ENCODE measurements at places on chromosomes 12 and 14. TPM values are rescaled to one million over a fixed set of nuclear protein-coding genes. Genes with fewer than 3 reads are reported as not detected.

DNA sequence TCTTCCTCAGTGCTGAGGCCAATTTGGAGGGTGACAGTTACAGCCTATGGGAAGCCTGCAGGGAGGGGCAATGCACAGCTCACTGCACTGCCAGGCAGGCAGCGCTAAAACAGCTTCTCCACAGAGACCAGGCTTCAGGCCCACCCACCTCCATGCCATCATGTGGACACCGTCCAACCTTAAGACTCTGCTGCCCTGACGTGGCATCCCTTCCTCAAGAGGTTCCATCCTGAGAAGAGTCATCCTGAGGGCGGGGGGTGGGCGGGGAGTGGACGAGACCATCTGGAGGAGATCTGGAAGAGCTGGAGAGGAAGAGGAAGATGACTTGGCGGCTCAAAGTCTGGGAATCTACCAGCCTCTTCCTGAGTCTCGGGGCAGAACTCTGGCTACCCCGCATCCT lies 8.4 kb upstream of the ACVRL1 start:
- no peak for DNase-seq
- H3K4me1 ChIP-seq: no peaks in the 10 kb centered on the region
- H3K36me3 ChIP-seq: no peaks in the 10 kb centered on the region
- H3K27ac ChIP-seq: no peak overlapping the region
- no peaks in the 10 kb centered on the region for H3K27me3 ChIP-seq
- no peak overlapping the region for H3K4me3 ChIP-seq

DNA sequence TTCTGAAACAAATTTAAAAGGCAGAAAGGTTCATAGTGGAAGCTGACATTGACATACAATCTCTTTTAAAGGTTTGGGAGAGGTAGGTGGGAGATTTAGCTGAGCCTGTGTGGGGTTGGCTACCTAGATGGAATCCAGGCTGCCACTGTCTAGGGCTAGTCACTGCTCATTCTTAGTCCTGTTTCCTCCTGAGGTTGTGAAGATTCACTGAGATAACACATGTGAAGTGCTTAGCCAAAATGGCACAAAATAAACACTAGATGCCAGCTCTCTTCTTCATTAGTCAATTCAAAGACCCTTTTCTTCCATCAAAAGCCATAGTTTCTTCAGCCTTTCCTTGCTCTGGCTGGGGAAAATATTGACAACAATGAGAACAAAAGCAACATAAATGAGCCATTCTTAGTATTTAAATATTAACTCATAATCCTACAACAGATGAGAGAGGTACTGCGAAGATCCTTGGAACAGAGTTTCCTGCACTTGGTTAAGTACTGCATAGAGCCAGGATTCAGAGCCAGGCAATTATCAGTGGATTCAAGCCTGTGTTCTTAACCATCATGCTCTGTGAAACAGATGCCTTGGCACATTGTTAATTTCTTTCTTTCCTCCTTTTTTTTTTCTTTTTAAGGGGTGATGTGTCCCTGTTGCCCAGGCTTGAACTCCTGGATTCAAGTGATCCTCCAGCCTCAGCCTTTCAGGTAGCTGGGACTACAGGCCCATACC lies 3.5 kb downstream of the MYF6 start:
- no peaks in the 10 kb centered on the region for H3K36me3 ChIP-seq
- H3K4me3 ChIP-seq: no peak overlapping the region
- no peak for DNase-seq
- no peaks in the 10 kb centered on the region for H3K4me1 ChIP-seq

DNA sequence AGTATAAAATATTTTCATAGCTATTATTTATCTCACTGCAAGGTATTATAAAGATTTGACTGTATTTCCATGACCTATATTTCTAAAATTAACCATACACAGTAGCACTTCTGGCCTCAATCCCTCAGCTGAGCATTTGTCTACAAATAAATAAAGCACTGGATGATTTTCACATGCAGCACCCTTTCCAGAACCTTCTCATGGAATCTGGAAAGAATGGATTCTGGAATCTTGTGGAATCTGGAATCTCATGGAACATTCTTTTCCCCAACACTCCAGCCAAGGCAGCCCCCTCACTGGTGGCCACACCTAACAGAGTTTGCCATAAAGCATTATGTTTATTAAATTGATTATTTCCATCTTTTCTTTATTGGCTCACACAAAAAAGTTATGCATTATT lies 199.2 kb downstream of the MSRB3 start:
- no peak for DNase-seq
- no peak overlapping the region for H3K27ac ChIP-seq
- H3K36me3 ChIP-seq: no peaks in the 10 kb centered on the region
- H3K27me3 ChIP-seq: no peaks in the 10 kb centered on the region

DNA sequence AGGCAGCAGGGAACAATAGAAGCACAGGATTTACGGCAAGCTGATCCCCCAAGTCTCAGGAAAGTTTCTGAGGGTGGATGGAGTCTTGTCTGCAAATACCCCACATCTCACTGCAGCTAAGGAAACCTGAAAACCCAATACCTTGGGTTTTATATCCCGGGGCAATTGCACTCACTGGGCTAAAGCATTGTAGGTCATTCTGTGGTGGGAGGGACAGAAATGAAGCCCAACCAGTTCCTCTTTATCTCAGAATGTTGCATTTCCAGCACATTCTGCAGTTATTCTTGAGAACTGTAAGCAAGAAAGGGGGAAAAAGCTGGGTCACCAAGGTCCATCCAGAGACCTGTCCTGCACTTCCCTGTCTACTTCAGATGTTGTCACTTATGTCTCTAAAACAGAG lies 39.8 kb downstream of the C12orf42 start:
- H3K36me3 ChIP-seq: no peaks in the 10 kb centered on the region
- DNase-seq: no peak
- no peaks in the 10 kb centered on the region for H3K27me3 ChIP-seq
- H3K27ac ChIP-seq: no peak overlapping the region
- H3K4me1 ChIP-seq: no peaks in the 10 kb centered on the region
- no peak overlapping the region for H3K4me3 ChIP-seq

DNA sequence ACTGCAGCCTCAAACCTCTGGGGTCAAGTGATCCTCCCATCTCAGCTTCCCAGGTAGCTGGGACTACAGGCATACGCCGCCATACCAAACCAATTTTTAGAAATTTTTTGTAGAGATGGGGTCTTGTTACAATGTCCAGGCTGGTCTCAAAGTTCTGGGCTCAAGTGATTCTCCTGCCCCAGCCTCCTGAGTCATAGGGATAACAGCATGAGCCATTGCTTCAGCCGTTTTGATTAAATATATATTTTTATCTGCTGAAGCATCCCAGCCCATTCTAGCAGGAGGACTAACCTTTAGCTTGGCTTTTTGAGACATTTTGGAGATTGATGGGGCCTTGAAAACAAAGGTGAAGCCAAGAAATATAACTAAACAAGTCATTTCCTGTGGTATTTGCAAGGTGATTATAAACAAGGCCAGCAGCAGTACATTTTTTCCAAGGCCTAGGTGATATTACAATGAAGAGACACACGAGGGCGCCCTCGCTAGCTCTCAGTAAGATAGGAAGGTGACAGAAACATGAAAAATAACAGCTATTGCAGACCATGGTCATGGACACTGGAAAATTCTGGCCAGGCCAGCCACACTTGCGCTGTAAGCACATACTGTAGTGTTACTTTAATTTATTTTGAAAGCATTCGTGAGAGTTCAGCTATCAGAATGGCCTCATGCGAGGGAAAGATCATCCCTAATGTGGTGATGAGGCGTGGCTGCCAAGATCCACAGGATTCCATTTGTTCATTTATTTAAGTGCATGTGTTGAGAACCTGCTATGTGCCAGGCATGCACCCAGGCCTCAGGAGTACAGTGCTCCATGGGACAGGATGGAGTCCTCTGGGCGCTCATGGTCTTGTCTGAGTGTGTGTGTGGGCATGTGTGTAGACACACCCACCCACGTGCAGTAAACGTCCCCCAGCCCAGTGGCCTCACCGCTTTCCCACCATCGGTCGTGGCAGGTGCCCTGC lies 63.5 kb downstream of the DGLUCY start:
- H3K27ac ChIP-seq: no peak overlapping the region
- H3K36me3 ChIP-seq: peaks cover 17% of the 10 kb centered on the region
- peak; percentile 92 for DNase-seq
- H3K4me1 ChIP-seq: no peaks in the 10 kb centered on the region
- no peak overlapping the region for H3K4me3 ChIP-seq
- no peaks in the 10 kb centered on the region for H3K27me3 ChIP-seq

Gene WDHD1
- total RNA-seq: 31.2 TPM

Gene HNRNPA1
- total RNA-seq: 249 TPM

GRCh38 chr14:47541662-47542061 lies 133.7 kb downstream of the MDGA2 start:
- DNase-seq: no peak
- H3K4me1 ChIP-seq: no peaks in the 10 kb centered on the region
- H3K36me3 ChIP-seq: no peaks in the 10 kb centered on the region
- no peaks in the 10 kb centered on the region for H3K27me3 ChIP-seq

- DNase-seq: no peak
- no peaks in the 10 kb centered on the region for H3K4me1 ChIP-seq
- H3K27ac ChIP-seq: no peak overlapping the region
- no peaks in the 10 kb centered on the region for H3K27me3 ChIP-seq
- H3K4me3 ChIP-seq: no peak overlapping the region
- no peaks in the 10 kb centered on the region for H3K36me3 ChIP-seq
These were observed 1082.5 kb downstream of the BCL11B start for GRCh38 chr14:98189511-98189910.

DNA sequence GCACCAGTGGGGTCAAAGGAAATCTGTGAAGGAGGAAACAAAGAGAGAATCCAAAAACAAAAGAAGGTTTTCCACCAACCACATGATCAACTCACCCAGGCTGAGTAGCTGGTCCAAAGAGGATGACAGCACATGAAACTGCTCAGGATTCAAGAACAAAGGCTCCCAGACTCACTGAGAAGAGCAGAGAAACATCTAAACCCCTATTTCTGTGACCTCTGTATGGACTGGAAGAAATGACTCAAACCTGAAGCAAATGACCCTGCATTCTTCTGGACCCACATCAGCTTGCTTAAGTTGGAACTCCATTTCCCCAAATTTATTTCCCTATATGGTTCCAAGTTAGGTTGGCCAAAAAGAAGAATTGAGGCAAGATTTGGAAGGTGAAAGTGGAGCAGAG lies 26.3 kb downstream of the TC2N start:
- no peaks in the 10 kb centered on the region for H3K36me3 ChIP-seq
- H3K4me1 ChIP-seq: no peaks in the 10 kb centered on the region
- H3K27me3 ChIP-seq: no peaks in the 10 kb centered on the region
- H3K27ac ChIP-seq: no peak overlapping the region
- H3K4me3 ChIP-seq: no peak overlapping the region
- DNase-seq: no peak

GRCh38 chr14:90400904-90401561 lies 4.2 kb downstream of the CALM1 start:
- DNase-seq: no peak
- no peak overlapping the region for H3K27ac ChIP-seq
- H3K36me3 ChIP-seq: peaks cover 61% of the 10 kb centered on the region
- H3K4me1 ChIP-seq: peaks cover 22% of the 10 kb centered on the region

DNA sequence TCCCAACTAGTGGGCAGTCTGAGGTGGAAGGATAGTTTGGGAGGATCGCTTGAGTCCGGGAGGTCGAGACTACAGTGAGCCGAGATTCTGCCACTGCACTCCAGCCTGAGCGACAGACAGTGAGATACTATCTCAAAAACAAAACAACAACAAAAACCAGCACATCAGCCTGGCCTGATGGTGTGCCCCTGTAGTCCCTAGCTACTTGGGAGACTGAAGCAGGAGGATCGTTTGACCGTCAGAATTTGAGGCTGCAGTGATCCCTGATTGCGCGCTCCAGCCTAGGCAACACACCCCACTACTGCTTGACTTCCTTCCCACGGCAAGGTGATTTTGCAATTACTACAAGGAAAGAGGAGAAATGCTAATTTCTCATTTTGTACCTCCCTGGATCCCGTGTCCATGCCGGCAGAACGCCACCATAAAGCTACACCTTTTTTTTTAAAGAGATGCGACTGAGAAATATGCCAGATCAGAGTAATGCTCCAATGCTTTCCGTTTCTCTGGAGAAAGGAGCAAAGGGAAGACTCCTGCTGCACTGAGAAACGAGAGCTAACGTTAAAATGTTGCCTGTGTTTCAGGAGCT lies 672 bp upstream of the SCFD1 start:
- no peaks in the 10 kb centered on the region for H3K27me3 ChIP-seq
- H3K27ac ChIP-seq: peak overlapping the region; percentile 87
- peaks cover 25% of the 10 kb centered on the region for H3K36me3 ChIP-seq
- peak; percentile 78 for DNase-seq
- peaks cover 64% of the 10 kb centered on the region for H3K4me1 ChIP-seq
- H3K4me3 ChIP-seq: peak overlapping the region; percentile 83

- H3K27ac ChIP-seq: no peak overlapping the region
- DNase-seq: no peak
- no peaks in the 10 kb centered on the region for H3K27me3 ChIP-seq
- peaks cover 25% of the 10 kb centered on the region for H3K36me3 ChIP-seq
These were observed 42.1 kb downstream of the GPR68 start for GRCh38 chr14:91202234-91202974.

DNA sequence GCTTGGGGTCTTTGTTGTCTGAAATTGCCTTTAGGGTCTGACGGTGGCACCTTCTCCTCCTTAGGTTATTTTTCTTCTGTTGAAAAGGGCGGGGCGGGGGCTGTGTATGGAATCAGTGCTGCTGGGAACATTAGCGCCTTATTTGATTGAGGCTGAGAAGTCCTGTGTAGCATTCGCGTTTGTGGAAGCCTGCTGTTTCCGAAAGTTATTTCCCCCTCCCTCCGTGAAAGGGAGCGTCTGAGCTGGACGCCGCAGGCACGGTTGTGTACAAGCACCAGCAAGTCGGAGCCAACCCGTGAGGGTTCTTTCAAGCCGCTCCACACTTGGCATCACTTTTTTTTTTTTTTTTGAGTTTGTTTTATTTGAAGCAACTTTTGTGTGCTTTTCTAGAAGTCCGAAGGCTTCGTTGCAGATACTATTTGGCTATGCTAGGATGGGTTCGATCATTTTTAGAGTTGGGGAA lies 1.1 kb downstream of the SYNE2 start:
- no peak overlapping the region for H3K27ac ChIP-seq
- no peaks in the 10 kb centered on the region for H3K36me3 ChIP-seq
- peak; percentile 58 for DNase-seq
- H3K4me3 ChIP-seq: peak overlapping the region; percentile 72

Gene AMDHD1
- total RNA-seq: 0.29 TPM

- no peak overlapping the region for H3K4me3 ChIP-seq
- H3K27me3 ChIP-seq: no peaks in the 10 kb centered on the region
- no peaks in the 10 kb centered on the region for H3K4me1 ChIP-seq
- no peak overlapping the region for H3K27ac ChIP-seq
- peak; percentile 58 for DNase-seq
These were observed 12.0 kb downstream of the NGDN start for GRCh38 chr14:23481362-23481970.

Gene IL31
- not detected for total RNA-seq

GRCh38 chr14:68749487-68750475 lies 43.1 kb downstream of the ZFP36L1 start:
- no peak overlapping the region for H3K4me3 ChIP-seq
- DNase-seq: no peak
- no peak overlapping the region for H3K27ac ChIP-seq
- no peaks in the 10 kb centered on the region for H3K4me1 ChIP-seq
- no peaks in the 10 kb centered on the region for H3K27me3 ChIP-seq

Gene KLHL33
- not detected for total RNA-seq

- H3K4me1 ChIP-seq: no peaks in the 10 kb centered on the region
- no peaks in the 10 kb centered on the region for H3K36me3 ChIP-seq
- H3K4me3 ChIP-seq: no peak overlapping the region
- no peaks in the 10 kb centered on the region for H3K27me3 ChIP-seq
- no peak for DNase-seq
These were observed 113.0 kb downstream of the MED13L start for GRCh38 chr12:116164250-116165035.

Gene IL22
- not detected for total RNA-seq
